ENCODE measurements at places on chromosomes 2 and 18.

DNA sequence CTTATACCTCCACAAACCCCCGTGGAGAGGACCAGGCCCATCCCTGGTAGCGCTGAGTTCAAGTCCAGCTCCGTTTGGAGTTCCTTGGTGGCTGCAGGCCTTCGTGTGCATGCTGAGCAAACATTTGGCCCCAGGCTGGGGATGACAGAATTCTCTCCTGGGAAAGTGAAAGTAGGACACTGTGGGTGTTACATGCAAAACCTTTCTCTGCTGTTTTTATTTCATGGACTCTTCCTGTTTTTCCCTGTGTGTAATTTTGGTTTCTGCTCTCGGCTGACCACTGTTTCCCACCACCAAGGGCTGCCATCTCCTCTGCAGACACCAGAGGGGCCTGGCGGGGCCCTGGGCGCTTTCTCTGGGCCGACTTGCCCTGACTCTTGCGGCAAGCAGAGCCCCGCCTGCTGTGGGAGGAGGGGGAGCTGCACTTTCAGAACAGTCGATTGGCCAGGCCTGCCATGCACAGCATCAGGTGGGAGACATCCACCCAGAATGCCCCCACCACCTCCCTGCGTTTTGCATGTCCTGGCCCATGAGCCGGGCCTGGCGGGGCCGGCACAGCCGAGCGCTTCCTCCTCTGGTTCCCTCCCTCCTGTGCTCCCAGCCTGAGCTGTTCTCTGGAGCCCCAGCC, 102.4 kb downstream of the CABLES1 start:
- no peak for DNase-seq

DNA sequence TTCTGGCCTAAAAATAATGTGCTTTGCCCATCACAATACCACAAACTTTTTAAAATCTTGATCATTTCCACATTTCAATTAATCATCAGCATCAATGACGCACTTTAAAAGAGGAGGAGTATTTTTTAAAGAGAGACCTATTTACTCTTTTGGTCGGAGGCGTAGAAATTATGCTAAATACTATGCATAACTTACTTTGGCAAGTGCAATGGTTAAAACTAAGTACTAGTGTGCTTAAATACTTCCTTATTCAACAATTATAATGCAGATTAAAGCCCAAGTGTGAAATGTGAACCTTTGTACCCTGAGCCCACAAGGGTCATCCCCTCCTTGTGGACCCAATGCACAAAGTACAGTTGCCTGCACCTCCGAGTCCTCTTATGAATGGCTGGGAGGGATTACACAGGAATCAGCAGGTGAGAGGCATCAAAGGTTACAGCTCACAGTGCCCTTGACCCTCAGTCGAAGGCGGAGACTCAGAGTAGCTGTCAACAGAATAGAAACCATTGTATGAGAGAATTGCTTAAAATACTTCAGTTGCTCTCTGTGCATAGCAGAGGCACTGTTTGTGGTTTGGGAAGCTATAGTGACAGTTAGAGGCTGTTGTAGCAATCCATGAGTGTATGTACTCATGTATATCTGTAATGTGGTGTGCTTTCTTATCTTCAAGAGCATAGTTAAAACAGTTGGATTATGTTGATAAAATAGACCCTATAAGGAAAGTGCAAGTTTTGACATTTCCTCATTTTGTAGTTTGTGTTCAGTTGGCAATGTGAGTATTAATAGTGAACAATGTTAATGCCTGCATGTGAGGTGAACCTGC, 151.7 kb upstream of the ITGA4 start:
- no peak for DNase-seq

DNA sequence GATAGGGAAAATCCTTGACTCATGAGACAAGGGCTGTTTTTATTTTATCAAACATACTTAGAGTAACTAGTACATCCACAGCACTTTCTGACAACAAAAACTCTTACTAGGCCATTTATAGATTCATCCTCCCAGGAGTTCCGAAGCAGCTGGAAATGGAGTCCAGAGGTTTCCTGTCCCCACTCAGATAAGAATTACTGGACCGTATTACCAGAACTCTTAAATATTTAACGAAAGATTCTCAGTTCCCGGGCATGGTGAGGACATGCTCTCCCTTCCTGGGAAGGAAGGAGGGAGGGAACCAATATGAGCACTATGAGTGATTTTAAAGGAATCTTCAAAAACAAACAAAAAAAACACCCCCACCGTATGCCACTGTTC, 41.2 kb downstream of the AKAIN1 start:
- no peak for DNase-seq

- DNase-seq, result no peak
Observed at GRCh38 chr2:151989378-151989777, 109.5 kb downstream of the CACNB4 start.

- no peak for DNase-seq
Observed at GRCh38 chr2:208266553-208266893, 468 bp downstream of the PIKFYVE start.

- DNase-seq, result no peak
Observed at GRCh38 chr2:33441235-33441810, 35.1 kb upstream of the RASGRP3 start.

DNA sequence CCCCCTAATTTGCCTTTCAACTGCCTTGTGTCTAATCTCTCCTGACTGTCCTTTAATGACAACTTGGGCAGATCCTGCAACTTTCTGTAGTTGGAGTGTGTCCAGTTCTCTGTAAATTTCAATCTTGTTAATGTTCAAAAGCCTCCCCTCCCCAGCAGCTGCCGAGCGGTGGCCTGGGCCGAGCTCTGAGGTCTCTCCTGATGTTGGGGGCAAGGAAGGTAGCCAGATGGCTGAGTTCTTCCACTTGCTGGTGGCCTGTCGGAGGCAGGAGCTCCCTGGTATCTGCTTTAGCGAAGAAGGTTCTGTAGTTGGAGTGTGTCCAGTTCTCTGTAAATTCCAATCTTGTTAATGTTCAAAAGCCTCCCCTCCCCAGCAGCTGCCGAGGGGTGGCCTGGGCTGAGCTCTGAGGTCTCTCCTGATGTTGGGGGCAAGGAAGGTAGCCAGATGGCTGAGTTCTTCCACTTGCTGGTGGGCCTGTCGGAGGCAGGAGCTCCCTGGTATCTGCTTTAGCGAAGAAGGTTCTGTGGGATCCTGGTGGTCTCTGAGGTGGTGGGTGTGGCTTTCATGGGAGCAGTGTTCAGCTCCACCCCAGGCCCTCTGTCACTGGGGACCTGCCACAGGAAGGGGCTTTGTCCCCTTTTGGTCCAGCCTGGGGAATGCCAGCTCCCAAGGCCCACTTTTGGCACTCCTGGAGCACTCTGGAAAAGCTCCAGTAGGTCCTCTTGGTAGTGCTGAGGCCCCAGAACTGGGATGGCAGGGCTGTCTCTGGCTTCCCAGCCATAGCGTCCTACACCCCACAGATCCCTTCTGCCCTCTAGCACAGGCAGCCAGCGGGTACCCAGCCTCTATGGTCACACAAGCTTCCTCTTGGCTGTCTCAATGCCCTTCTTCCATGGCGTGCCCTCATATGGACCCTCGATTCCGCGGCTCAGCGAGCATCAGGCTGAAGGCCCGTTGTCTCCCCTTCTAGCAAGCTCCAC, 211.9 kb downstream of the ALPK2 start:
- no peak for DNase-seq

DNA sequence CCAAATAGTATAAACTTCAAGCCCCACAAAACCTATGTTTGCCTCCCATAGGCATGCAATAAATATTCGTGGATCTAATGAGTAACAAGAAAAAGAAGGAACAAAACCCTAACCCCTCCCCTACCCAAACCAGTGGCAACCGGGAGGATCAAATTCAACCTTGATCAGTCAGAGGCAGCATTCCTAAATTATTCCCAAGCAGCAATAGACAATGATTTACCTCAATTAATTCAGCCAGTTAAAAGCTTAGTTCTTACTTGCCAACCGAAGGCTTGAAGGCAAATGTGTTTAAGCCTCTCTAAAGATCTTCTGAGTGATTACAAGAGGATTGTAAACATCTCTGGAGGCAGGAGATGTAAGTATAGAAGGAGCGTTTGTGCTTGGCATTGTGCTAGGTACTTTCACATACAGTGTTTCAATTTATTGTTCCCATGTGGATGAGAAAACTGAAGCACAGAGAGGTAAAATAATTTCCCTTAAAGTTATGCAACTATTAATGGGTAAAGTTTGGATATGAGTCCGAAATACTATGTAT, 197.7 kb downstream of the MTX2 start:
- no peak for DNase-seq

DNA sequence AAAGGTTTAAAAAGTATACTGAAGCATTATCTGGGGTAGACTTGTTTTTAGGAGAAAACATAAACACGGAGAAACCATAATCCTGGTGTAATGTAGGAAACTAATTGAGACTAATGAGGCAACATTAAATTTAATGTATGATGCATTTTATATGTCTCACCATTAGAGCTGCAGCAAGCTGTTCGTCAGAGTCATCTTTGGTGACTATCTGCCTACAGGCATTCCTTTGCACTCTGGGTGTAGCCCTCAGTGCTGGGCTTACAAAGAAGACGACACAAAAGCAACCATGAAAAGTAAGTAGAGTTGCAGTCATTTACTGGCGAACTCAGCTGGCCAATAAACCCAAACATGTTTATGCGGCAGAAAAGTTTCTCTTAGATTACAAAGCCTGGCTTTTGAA, 415.3 kb upstream of the ZEB2 start:
- no peak for DNase-seq

DNA sequence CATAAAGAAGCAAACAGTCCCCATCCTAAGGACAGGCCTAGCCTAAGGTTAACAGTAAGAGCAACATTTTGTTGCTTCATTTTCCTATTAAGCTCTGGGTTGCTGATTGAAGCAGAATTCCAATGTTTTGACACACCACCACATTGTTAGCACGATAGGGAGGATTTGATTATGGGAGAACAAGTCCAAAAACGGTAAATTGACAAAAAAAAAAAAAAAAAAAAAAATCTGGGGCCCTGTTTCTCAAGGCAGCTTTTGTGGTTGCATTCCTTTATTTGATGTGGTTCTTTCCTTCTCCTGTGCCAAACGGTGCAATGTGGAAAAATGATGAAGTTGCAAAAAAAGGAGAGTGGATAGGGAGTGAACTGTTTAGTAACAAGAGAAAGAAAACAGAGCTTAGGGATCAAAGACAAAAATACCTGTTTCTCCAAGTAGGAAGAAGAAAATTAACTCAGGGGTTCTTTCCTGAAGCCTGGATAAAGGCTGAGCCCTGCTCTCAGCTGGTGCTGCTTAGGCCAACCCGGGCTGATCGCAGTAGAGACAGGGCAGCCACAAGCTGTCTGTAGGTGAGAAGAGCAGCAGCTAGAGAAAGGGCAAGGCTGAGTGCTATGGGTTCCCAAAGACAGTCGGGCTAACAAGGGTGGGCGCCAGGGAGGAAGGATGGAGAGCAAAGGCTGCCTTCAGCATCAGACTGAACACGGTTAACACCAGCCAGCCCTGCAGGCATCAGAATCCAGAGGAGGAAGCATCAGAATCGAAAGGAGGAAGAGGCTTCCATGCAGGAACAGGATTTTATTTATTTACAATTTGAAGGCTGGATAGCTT, 167.8 kb upstream of the FOSL2 start:
- no peak for DNase-seq

- DNase-seq, result no peak
Observed at GRCh38 chr2:97617911-97618310, 28.0 kb upstream of the COX5B start.

DNA sequence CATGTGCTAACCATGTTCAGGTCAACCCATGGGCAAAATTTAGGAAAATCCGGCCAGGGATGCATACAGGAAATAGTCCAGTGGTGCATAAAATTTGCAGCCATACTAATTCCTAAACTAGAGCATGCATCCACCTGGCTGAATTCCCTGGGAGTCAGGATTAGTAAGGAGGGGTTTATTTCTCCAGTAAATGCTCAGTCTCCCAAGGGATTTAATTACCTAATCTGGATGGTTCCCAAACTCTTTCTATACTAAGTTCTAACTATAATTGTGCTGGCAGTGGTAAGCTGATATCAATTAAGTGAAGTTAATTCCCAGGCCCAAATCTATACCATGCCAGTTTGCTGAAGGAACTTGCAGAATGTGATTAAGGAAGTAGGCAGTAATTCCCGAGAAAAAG, 26.2 kb upstream of the EVA1A start:
- no peak for DNase-seq

DNA sequence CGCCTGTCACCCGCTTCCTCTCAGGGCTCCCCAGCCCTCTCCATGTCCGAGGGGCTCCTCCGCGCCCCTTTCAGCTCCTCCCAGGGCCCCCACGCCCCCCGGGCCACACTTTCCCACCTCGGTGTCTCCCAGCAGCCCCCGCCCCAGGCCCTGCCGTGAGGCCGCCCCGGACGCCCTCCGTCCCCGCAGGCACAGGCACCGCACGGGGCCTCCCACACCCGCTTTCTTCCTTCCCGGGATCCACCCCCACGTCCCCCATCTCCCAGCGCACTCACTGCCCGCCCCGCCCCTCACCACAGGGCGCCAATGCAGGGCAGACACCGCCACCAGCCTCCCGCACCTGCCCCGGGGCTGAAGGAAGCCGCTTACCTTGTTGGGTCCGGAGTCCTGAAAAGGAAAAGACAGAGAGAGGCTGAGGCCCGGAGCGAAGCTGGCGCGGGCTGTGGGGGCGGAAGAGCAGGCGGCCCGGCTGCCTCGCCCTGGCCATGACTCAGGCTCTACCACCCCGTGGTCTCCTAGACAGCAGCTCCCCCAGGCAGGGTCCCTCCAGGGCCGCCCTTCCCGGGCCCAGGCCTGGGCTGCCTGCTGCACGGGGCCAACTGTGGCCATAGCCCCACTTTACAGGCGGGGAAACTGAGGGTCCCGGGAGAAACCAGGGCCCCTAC, 37.7 kb downstream of the KIF1A start:
- no peak for DNase-seq

- no peak for DNase-seq
Observed at GRCh38 chr2:234701421-234701820, 204.5 kb upstream of the ARL4C start.

- no peak for DNase-seq
Observed at GRCh38 chr2:71882236-71882946, 265.3 kb downstream of the CYP26B1 start.

GRCh38 chr2:130359466-130359865, 3.6 kb downstream of the PTPN18 start:
- DNase-seq, result no peak

DNA sequence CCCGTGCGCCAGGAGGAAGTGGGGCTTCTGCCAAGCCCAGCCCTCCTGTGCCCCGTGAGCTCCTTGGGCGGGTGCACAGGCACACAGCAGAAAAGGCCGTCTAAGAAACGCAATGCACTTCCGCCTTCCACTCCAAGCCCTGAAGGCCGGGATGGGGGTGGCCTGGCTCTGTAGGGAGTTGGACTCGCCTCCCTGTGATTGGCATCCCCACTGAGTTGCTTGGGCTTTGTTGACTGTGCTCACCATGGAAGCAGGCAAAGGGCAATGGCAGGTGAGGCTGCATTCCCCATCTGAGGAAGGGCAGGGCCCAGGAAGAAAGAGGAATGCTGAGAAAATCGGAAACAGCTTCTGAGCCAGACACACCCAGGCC, 66.8 kb downstream of the CRACDL start:
- DNase-seq, result no peak

DNA sequence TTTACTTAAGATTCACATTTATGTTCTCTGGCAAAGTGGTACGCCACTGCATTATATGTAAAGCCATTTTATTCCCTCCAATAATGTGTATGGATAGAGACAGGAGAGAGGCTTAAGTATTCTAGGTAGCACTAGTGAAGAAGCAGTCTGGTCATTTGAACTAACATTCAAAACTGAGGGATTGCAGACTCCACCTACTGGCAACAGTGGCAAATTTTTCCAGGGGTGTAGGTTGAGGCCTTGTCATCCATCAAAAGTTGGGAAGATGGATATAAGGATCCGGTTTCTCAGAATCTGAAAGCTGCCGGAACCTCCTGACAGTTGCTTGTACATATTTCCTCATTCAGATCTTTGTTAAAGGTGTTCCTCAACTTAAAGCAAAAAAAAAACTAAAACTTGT, 465.5 kb upstream of the FSHR start:
- DNase-seq, result no peak

GRCh38 chr2:84477886-84478285, 18.8 kb upstream of the SUCLG1 start:
- no peak for DNase-seq
